ENCODE measurements at places on chromosomes 7 and 10.

- DNase-seq: no peak
These were observed 125.6 kb upstream of the RHEB start for GRCh38 chr7:151645311-151645710.

DNA sequence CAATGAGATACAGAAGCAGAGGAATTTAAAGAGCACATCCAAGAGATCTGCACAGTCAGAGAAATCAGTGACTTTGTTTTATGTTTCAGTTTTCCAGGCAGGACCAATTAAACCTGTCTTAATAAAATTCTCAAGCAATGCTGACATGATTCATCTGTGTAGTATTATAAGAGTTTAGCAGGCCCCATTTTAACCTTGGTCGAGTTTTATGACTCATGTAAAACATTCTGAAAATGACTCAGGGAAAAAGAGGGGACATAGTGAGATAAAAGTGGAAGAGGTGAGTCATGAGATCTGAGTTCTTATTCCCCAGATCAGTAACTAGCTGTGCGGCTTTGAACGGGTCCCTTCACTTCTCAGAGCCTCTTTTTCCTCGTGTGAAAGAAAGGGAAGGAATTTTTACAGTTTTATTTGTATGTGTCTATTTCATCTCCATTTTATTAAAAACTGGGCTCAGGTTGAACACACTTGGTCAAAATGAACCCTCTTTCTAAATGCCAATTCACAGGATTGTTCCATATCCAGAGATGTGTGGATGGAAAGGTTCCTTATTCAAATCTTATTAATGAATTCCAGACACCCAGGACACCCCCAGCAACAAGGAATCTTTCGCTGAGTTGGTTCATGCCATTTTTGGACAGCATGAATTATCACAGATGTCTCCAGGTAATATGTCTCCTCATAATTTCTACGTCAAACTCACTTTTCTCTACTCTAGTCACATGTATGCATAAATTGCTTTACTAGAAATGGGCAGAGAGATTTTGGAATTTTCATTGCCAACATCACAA is 143.2 kb downstream of the JAZF1 start:
- no peak for DNase-seq

GRCh38 chr7:91953618-91954017 is 13.0 kb downstream of the AKAP9 start:
- DNase-seq: no peak

GRCh38 chr7:29552392-29552791 is 11.2 kb upstream of the PRR15 start:
- DNase-seq: no peak

Measured in stimulated activated CD4-positive, alpha-beta T cell treated with anti-CD3 and anti-CD28 coated beads, Interleukin-1b, Interleukin-23, amount 100 ng/mL, for 24 hours (primary cell).